Epithelial cell of alveolus of lung (primary cell): ENCODE measurements at places on chromosomes 1 and 21. TPM values are rescaled to one million over a fixed set of nuclear protein-coding genes. Genes with fewer than 3 reads are reported as not detected.

Gene PTCH2
- total RNA-seq, result 0.13 TPM in 1 of 2 replicates, not detected in the other

Gene DMBX1
- total RNA-seq, result not detected in 2 replicates

Gene PPIE
- total RNA-seq, result 51.8 and 53.0 TPM in 2 replicates

Gene FAM177B
- not detected in 2 replicates for total RNA-seq
